CD8-positive, alpha-beta memory T cell (primary cell): ENCODE measurements at places on chromosomes 3 and 15.

DNA sequence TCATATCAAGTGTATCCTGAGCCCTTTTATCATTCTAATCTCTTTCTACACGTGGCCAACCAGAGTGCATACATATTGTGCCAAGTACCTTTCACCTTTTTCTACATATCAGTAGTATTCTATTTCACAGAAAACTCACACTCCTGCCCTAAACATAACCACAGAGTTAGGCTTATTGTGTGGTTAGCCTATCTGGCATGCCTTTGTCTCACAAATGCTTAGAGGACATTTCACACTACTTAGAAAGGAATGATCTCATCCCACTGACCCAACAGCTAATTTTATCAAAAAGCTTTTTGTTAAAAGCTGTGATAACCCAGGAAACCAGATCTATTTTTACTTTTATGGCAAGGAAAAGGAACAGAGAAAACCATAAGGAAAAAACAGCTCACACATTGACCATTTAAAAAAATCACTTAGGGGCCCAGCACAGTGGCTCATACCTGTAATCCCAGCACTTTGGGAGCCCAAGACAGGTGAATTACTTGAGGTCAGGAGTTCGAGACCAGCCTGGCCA is 17.8 kb upstream of the MAP4 start:
- no peak for DNase-seq

DNA sequence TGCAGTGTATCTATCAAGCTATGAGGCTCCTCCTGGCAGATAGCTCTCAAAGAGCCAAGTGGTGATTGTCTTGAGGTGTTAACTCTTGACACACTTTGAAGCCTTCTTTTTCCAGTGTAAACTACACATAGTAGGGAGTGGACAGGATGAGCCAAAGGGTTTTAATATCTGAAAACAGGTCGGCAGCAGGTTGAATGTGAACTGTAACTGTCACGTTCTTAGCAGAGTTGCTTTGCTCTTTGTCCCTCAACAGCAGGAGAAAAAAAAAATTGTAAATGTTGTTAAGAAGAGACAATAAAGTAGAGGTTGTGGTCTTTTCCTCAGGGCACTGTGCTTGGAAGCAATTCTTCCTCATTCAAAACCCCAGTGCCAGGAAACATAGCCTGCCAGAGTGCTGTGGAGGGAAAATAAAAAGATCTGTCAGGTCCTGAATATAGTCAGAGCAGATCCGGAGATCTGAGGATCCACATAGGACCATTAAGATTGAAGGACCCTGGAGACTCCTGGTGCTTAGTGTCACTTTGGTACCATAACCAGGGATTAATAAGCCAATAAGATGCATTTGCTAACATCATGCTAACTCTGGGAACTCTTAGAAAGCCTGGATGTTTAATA is 229.7 kb downstream of the NAALADL2 start:
- no peak for DNase-seq

- DNase-seq: no peak
These were observed 24.1 kb downstream of the PDE8A start for GRCh38 chr15:85005746-85006145.

GRCh38 chr3:57434041-57434440 is 110.1 kb downstream of the DNAH12 start:
- no peak for DNase-seq

GRCh38 chr15:70526221-70526973 is 237.0 kb downstream of the UACA start:
- no peak for DNase-seq

DNA sequence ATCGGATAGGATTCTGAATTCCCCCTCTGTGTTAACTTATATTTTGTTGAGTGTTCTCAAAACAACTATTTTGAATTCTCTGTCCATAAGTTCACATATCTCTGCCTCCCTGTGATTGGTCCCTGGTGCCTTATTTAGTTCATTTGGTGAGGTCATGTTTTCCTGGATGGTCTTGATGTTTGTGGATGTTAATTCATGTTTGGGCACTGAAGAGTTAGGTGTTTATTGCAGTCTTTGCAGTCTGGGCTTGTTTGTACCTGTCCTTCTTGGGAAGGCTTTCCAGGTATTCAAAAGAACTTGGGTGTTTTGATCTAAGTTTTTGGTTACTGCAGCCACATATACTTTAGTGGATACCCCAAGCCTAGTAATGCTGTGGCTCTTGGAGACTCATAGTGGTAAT is 23.3 kb downstream of the PLSCR2 start:
- no peak for DNase-seq

GRCh38 chr3:37154668-37155314 is 19.6 kb downstream of the LRRFIP2 start:
- DNase-seq: no peak

GRCh38 chr3:154252759-154253638 is 71.3 kb downstream of the DHX36 start:
- DNase-seq: peak; percentile 15

- DNase-seq: no peak
These were observed 277 bp downstream of the SIAH2 start for GRCh38 chr3:150762662-150763121.

GRCh38 chr3:141083836-141084649 is 32.9 kb downstream of the SPSB4 start:
- no peak for DNase-seq

- DNase-seq: no peak
These were observed 48.3 kb upstream of the TRIM42 start for GRCh38 chr3:140629357-140630137.
